Thoracic aorta (tissue), 2 donors: ENCODE measurements at places on chromosomes 16 and 17. TPM values are rescaled to one million over a fixed set of nuclear protein-coding genes. Genes with fewer than 3 reads are reported as not detected.

The ZPBP2 gene
- not detected for total RNA-seq

The C17orf113 gene
- total RNA-seq, result 0.54 TPM

The COQ9 gene
- 29.5 TPM for total RNA-seq

The TMEM186 gene
- total RNA-seq, result 3.2 TPM

The CNGB1 gene
- total RNA-seq, result not detected

The DNAAF1 gene
- not detected for total RNA-seq

The ANKFN1 gene
- total RNA-seq, result not detected

The ACSM2A gene
- total RNA-seq, result not detected

The KRT36 gene
- total RNA-seq, result not detected

The RFNG gene
- total RNA-seq, result 45.3 TPM

The KRT40 gene
- not detected for total RNA-seq

The RANBP10 gene
- 14.5 TPM for total RNA-seq

The ZNF213 gene
- 16.2 TPM for total RNA-seq

The ERBB2 gene
- total RNA-seq, result 88.1 TPM

The TCF25 gene
- total RNA-seq, result 166 TPM

The TAX1BP3 gene
- total RNA-seq, result 127 TPM

The CCDC144A gene
- total RNA-seq, result 6.5 TPM

The LAT gene
- 15.3 TPM for total RNA-seq

The TSPOAP1 gene
- 22.6 TPM for total RNA-seq

The TPPP3 gene
- total RNA-seq, result 34.9 TPM

The CCL7 gene
- total RNA-seq, result 1.3 TPM

The PRM3 gene
- not detected for total RNA-seq

The TMEM106A gene
- total RNA-seq, result 22.5 TPM
